ENCODE measurements at places on chromosomes 7 and 10. TPM values are rescaled to one million over a fixed set of nuclear protein-coding genes. Genes with fewer than 3 reads are reported as not detected.

GIMAP1 gene
- total RNA-seq = 28.2 TPM

SLC26A4 gene
- 8.0 TPM for total RNA-seq

CLRN3 gene
- 0.19 TPM for total RNA-seq

ARID5B gene
- 16.1 TPM for total RNA-seq

DLX6 gene
- not detected for total RNA-seq

NCAPG2 gene
- 12.4 TPM for total RNA-seq

CAMK2B gene
- 0.17 TPM for total RNA-seq

AQP1 gene
- 147 TPM for total RNA-seq

ATRNL1 gene
- total RNA-seq = 0.17 TPM

OPN4 gene
- total RNA-seq = not detected

PON3 gene
- total RNA-seq = 0.85 TPM

PRKG1 gene
- total RNA-seq = 4.1 TPM

LRWD1 gene
- 21.6 TPM for total RNA-seq

MYL7 gene
- total RNA-seq = not detected

CCSER2 gene
- total RNA-seq = 22.5 TPM

BMPER gene
- 0.70 TPM for total RNA-seq

GPR141 gene
- total RNA-seq = not detected

NME8 gene
- not detected for total RNA-seq

INHBA gene
- total RNA-seq = 0.60 TPM

C10orf62 gene
- 0.34 TPM for total RNA-seq

GDF2 gene
- total RNA-seq = not detected

All from dermis blood vessel endothelial cell (primary cell).